ENCODE measurements at places on chromosomes 7 and 10.

DNA sequence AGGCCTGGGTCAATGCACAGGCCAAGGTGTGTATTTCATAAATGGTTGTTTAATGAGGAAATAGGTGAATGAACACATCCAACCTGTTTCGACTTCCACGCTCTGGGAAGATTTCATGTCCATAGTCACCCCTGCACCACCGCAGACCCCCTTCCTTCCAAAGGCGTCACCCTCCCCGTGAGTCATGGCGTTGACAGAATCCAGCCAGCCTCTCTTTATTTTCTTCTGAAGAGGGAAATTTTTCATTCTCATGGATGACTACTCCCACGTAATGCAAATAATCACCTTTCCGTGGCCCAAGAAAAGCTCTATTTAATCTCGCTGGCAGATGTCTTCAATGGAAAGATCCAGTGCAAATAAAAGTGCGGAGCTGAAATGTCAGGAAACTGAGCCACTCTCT, 75.3 kb upstream of the FOXK1 start:
- no peak for DNase-seq

DNA sequence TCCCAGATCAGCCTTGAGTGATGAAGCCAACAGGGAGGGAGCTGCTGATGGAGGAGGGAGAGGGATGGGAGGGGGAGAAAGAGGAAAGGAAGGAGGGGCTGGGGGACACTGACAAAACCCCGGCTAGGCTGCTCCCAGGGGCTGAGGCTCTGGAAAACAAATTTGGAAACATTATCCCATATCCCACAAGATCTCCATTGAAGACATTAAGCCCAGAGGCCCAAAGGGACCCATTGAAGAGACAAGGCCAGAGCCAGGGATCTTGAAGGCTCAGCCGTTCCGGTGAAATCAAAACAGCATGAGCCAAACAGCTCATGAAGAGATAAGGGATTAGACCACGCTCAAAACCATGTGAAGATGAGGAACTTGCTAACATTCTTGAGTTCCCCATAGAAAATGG, 184.3 kb upstream of the ITGB1 start:
- no peak for DNase-seq

GRCh38 chr10:59888781-59889435, 17.4 kb downstream of the CCDC6 start:
- DNase-seq: no peak

DNA sequence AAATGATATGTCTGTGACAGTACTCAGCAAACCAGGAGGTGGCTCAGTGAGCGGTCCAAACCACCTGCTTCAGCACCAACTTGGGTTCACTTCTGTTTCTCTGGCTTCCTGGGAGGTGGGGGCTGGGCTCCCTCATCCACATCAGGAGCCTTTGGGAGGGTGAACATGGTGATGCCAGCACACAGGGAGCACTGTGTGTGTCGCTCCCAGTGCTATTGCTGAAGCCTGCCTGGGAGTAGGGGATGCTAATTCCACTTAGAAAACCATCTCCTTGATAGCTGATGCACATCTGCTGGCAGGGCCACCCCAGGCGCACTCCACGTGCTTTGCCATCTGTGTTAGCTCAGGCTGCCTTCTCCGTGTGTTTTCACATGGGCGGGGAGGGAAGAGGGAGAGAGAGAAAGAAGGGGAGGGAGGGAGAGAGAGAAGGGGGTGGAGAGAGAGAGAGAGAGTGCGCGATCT, 58.0 kb downstream of the RAMP3 start:
- DNase-seq: no peak

DNA sequence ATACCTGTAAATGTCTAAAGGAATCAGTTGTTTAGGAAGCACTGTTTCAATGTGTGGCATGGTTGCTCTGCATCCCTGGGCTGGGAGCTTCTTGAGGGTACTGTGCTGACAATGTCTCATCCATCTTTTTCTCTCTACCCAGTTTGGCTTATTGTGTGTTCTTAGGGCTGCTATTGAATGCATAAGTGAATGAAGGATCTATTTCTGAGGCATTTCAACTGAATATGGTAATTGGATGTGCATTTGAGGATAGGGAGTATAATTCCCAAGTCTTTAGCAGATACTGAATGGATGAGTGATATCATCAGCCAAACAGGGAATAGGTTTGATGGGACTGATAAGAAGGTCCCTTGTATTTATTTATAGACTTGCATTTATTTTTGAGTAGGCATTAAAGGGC, 64.1 kb downstream of the ANLN start:
- no peak for DNase-seq

GRCh38 chr10:69502589-69502988, 51.3 kb downstream of the TSPAN15 start:
- no peak for DNase-seq

GRCh38 chr10:78604286-78604685, 464.5 kb upstream of the ZMIZ1 start:
- no peak for DNase-seq

DNA sequence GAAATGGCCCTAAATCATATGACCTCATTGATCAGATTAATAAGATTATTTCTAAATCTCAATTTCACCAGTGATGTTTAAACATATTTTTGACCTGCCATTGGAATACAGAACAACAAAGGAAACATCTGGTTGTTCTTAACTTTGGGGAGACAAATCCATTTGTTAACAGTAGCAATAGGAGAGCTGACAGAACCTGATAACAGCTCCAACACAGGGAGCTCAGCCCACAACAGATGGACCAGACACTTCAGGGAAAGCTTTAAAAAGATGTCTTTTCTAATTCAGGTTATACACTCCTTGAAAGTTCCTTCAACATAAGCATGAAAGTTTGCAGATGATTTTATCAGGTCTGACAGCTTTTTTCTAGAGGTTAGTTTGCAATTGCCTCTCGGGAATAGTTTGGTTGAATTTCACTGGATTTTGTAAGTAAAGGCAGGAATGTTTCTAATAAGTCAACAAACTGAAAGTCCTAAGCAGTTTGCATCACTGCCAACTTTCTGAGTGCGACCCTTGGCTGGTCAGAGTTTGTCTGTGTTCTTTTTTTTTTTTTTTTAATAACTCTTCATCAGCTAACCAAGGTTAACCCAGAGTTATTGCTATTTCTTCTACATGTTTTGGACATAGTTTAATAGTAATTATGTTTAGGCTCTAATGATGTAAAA, 6.5 kb upstream of the MET start:
- no peak for DNase-seq

GRCh38 chr10:6657196-6657595, 77.1 kb upstream of the PRKCQ start:
- no peak for DNase-seq

- no peak for DNase-seq
Observed at GRCh38 chr7:1364906-1365570, 94.2 kb downstream of the MICALL2 start.

GRCh38 chr7:13069841-13070240, 382.4 kb downstream of the ARL4A start:
- no peak for DNase-seq

DNA sequence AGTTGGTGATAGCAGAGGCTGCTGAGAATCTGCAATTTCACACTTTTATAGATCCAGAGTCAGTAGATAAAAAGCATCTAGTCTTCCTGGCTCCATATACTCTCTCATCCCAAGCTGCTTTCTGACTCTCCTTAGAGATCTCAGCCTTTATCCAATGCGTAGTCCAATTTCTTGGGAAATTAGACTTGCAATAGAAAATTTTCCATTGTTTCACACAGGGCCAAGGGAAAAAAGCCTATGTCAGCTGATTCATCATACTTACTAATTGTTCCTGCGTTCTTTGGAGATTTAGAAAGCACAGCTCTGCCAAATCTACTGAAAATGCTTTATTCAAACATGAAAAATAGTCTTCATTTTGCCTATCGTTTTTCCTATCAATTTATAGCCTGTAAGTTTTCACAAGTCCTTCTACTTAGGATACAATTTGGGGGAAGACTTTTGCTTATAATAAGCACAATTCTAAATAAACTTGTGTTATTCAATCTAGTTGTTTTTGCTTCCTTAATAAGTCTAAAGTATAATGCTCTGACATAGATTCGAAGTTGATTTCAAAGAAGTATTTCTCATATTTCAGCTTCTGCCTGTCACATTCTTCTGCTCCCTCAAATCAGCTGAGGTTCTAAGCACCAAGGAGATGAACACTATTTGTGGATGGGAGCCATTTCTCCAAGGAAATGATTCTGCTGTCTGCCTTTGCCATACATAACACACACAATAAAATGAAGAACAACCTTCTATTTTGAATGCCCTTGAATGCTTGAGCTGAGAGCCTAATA, 165.4 kb downstream of the ADAM12 start:
- DNase-seq: no peak

GRCh38 chr7:122518488-122518887, 180.4 kb downstream of the RNF133 start:
- no peak for DNase-seq

- no peak for DNase-seq
Observed at GRCh38 chr7:138032186-138032585, 30.3 kb upstream of the CREB3L2 start.

DNA sequence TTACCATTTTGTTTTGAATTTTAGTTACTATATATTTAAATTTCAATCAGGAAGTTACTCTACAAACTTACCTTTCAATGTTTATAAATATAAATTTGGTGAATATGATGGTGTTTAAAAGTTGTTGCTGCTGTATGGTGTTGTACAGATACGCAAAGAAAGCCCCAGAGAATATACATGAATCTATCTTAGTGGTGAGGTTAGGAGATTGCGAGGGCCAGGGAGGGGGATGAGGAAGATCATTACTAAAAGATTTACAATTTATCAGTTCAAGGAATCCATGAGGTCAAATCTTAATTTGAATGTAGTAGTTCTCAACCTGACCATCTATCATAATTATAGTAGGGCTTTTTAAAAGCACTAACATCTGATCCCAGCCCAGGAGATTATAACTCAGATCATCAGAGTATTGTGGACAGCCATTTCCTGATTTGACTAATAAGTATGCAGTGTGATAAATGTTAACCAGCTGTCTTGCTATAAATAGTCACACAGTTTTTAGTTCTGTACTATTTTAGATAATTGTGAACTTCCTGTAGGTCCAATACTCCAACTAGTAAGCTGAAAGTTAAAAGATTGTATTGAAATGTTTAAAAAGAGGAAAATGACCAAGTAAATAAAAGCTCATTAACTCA, 23.6 kb downstream of the FAM3C start:
- DNase-seq: no peak

- no peak for DNase-seq
Observed at GRCh38 chr7:46881507-46882127, 700.3 kb downstream of the TNS3 start.

GRCh38 chr7:39633563-39634477, 10.4 kb downstream of the RALA start:
- no peak for DNase-seq

DNA sequence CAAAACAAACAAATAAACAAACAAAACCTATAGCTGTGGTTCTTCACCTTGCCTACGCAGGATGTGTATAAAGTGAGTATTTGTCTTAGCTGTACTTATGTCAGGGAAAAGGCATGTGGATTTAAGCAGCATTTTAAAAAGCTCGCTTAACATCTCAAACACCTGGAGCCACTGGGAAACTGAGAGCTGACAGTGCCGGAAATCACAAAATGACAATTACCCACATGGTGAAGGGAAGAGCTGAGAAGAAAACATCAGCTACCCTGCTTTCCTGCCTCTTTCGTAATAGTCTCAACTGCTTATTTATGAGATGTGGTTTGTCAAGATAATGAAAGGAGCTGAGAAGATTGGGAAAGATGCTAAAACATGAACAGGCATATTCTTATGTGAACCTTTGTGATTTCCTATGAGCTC, 31.1 kb upstream of the MSMB start:
- DNase-seq: no peak

DNA sequence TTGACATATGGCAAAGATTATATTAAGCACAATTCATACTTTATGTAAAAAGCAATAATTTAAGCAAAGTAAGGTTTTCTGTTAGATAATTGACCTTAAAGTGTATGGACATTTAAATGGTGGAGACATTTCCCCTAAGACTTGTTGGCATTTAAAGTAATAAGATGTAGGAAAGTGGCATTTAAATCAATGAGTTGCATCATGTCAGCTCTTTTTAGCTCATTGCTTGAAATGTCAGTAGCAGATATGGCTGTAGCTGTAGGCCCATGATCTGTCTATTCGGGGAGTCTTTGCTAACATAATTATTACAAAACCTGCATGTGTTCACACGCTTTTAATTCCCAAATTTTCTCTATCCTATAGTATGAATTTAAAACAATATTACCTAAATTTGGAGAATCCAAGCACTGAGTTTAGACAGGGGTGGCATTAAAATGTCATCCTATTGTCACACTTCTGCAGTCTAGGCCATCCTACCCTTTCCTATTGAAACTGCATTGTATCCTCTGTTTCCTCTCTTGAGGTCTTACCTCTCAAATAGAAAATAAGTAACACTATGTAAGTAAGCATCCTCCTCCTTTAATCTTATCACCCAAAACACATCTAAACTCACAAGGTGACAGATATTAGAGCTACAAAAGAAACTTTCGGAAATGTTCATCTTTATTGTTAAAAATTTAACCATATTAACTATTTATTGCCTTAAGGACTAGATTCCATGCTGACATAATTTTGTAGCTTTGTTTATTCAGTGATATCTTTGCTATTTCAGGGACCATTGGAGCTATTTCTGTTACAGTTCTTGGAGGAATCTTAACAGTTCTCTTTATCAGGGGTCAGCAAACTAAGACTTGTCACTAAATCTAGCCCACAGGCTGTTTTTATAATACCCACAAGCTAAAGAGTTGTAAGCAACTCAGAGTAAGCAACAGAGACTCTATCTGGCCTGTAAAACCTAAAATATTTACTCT, 91.2 kb downstream of the LCOR start:
- no peak for DNase-seq

GRCh38 chr7:45923818-45924217, 2.7 kb upstream of the IGFBP3 start:
- DNase-seq: no peak

Measured in hippocampal formation (tissue), 2 donors.